Common myeloid progenitor, CD34-positive (primary cell): ENCODE measurements at places on chromosomes 2 and 18.

DNA sequence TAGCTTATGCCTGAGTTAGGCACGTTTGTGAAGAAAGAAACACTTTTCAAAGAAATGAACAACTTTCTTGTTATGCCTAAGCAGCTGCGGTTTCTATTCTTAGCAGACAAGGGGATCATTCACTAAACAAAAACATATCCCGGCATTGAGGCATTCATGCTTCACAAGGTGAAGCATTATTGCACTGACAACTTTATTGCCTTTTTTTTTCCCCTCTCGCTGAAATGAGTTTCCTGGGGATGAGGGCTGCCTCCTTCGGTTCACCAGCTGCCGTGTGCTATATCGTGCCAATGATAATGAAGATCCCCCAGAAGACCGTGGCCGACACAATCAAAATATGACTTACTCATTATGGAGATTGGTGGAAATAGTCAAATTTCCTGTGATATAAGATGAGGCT, 288.2 kb upstream of the ST6GAL2 start:
- no peaks in the 10 kb centered on the region for H3K36me3 ChIP-seq
- H3K4me3 ChIP-seq, result no peak overlapping the region
- DNase-seq, result no peak
- H3K27me3 ChIP-seq, result no peaks in the 10 kb centered on the region

DNA sequence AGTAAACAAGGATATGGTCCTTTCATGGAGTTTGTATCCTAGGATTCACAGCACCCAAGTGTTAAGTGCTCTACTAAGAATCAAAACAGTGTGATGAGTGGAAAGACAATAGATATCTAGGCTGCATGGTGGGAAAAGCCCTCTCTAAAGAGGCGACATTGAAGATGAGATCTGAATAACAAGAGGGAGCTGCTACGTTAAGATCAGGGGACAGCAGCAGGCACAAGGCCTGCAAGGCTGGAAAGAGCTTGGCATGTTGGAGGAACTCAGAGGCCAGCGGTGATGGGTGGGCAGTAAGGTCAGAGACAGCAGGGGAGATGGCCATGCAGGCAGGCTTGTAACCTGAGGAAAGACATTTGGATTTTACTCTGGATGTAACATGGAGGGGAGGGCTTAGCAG, 177.5 kb downstream of the GFPT1 start:
- no peaks in the 10 kb centered on the region for H3K4me1 ChIP-seq
- no peak overlapping the region for H3K27ac ChIP-seq
- no peaks in the 10 kb centered on the region for H3K36me3 ChIP-seq
- H3K27me3 ChIP-seq, result no peaks in the 10 kb centered on the region
- no peak overlapping the region for H3K4me3 ChIP-seq

DNA sequence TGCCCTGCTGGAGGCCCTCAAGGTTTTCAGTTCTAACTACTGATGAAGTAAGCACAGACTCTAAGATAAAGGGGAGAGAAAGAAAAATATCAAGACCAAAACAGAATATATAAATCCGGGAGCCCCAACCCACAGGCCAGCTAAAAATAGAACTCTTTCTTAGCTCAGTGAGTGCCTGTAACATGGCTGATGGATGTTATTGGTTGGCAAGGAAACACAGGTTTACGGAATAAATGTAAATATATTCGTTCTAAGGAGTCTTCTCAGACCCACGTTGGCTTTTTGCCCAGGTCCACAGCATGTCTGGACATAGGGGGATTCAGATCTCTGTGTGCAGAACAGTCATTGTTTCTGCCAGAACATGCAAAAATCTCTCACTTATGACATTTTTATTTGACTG, 139.0 kb upstream of the SERPINE2 start:
- no peak overlapping the region for H3K4me3 ChIP-seq
- DNase-seq, result no peak
- H3K27ac ChIP-seq, result no peak overlapping the region
- no peaks in the 10 kb centered on the region for H3K36me3 ChIP-seq

DNA sequence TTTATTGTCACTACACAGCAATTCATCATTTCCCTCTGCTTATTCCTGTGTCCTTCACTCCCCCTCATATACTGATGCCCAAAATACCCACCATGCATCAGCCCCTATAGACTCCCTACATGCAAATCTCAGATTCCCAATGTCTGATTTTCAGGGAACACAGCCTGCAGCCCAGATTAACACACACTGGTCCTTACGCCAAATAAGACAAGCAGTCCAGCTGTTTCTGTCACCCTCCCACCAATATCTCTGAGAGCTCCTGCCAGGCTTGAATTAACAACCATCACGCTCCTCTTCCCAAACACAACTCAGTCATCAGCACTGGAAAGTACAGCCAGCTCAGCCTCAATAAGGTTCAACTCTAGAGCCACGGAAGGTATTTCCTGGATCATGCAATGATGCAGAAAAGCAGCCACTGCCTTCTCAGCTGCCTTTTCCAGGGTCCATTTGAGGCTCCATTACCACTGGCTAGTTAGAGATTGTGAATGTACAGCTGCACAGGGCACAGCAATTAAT, 39.0 kb upstream of the SLC35F5 start:
- no peaks in the 10 kb centered on the region for H3K27me3 ChIP-seq
- no peak overlapping the region for H3K27ac ChIP-seq
- no peaks in the 10 kb centered on the region for H3K4me1 ChIP-seq
- H3K4me3 ChIP-seq, result no peak overlapping the region

DNA sequence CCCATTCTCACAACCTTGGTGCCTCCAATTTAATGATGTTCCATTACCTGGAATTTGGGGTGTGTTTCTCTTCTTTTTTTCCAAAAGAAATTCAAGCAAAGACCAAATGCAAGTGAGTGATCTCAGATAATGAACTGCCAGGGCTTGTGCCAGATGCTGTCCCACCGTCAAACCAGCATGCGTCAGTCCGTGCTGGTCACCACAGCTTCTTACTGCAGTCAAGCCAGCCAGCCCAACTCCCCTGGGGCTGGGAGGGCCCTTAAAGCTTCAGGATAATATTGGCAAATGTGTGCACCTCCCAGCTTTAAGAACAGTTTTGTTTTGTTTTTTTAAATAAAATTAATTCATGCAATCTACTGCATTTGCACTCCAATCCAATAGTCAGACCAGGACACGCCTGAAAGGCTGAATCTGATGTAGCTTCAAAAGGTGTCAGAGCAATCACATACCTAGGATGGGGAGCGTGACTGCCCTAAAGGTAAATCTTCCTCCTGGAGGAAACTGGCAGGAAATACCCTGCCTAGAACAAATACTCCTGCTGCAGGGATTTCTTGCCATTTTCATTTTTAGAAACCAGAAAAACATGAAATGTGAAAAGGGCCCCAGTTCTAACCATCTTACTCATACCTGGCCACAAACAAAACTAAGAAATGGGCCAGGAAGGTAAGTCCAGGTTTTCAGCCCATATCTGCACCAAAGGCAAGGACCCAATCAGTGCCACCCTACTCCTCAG, 26.8 kb upstream of the SP3 start:
- no peak for DNase-seq
- peaks cover 2% of the 10 kb centered on the region for H3K4me1 ChIP-seq
- no peaks in the 10 kb centered on the region for H3K27me3 ChIP-seq
- H3K36me3 ChIP-seq, result no peaks in the 10 kb centered on the region
- H3K27ac ChIP-seq, result no peak overlapping the region

- H3K4me3 ChIP-seq, result no peak overlapping the region
- DNase-seq, result no peak
- no peak overlapping the region for H3K27ac ChIP-seq
- H3K36me3 ChIP-seq, result no peaks in the 10 kb centered on the region
- no peaks in the 10 kb centered on the region for H3K4me1 ChIP-seq
These were observed 50.3 kb downstream of the RPL37A start for GRCh38 chr2:216548901-216549331.

DNA sequence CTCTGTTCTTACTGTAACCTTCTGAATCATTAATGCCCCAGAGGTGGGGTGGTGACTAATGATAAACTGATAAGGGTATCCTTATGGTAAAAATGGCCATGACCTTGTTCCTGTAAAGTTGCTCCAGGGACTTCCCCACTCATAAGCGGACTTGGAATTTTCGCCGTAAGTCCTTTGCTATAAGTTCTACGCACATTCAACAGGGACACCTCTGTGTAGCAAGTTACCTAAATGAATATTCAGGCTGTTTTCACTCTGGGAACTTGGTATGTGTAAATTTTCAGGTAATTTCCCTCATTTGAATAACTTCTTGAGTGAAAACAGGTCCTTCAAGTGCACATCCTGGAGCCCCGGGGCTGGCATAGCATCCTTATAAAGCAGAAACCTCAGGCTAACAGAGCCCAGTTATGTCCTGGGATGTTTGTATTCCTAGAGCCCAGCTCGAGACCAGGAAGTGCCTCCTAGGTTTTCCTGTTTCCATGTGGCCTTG, 9.4 kb upstream of the AGFG1 start:
- no peak overlapping the region for H3K4me3 ChIP-seq
- no peak overlapping the region for H3K27ac ChIP-seq
- no peak for DNase-seq
- H3K27me3 ChIP-seq, result peaks cover 8% of the 10 kb centered on the region
- H3K36me3 ChIP-seq, result no peaks in the 10 kb centered on the region

GRCh38 chr2:146129231-146129630, 1609.3 kb upstream of the ZEB2 start:
- no peaks in the 10 kb centered on the region for H3K27me3 ChIP-seq
- no peak for DNase-seq
- no peaks in the 10 kb centered on the region for H3K4me1 ChIP-seq
- no peaks in the 10 kb centered on the region for H3K36me3 ChIP-seq
- no peak overlapping the region for H3K4me3 ChIP-seq
- H3K27ac ChIP-seq, result no peak overlapping the region

- H3K27me3 ChIP-seq, result no peaks in the 10 kb centered on the region
- no peak overlapping the region for H3K4me3 ChIP-seq
- no peak overlapping the region for H3K27ac ChIP-seq
- no peaks in the 10 kb centered on the region for H3K36me3 ChIP-seq
- H3K4me1 ChIP-seq, result peaks cover 17% of the 10 kb centered on the region
These were observed 105.6 kb upstream of the ST3GAL5 start for GRCh38 chr2:85994421-85994777.

DNA sequence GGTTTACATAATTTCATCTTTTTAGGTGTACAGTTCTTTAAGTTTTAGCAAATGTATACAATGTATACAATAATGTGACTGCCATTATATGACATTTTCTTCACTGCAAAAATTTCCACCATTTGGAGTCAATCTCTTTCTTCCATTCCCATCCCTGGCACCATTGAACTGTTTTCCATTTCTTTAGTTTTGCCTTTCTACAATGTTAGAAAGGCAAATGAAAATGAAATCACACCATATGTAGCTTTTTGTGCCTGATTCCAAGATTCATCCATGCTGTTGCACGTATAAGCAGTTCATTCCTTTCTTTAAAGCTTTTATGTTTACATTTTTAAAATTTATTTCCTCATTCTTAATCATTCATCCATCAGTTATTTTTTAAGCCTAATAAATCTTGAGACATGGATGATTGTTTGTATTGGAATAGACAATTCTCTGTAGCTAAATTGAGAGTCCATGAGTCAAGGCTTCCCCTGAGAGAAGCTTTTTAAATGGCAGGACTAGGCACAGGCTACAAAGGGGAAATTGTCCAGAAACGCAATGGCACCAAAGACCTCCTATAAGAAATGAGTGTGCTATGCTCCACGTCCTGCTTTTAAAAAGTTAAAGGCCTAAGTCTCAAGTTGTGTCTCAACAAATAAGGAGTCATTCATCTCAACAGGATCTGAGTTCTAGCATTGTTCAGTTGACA, 8.7 kb upstream of the COL5A2 start:
- no peaks in the 10 kb centered on the region for H3K27me3 ChIP-seq
- no peaks in the 10 kb centered on the region for H3K36me3 ChIP-seq
- no peaks in the 10 kb centered on the region for H3K4me1 ChIP-seq
- no peak for DNase-seq
- H3K4me3 ChIP-seq, result no peak overlapping the region

DNA sequence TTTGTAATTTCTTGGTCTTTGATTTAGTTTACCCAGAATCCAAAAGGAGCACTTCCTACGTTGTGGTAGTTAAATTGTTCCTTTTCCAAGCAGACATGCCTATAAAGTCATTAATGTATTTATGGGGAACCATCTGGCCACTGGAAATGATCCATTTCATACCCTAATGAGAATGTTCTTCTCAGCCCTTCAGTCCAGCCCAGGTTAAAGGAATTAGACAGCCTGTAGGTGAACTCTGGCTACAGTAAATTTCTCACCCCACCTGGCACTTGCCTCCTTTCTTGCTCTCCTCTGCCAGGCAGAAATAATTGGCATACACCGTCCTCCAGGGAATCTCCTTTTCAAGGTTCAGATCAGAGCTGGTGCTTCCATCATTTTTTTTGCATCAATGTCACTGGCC, 121.1 kb downstream of the SETBP1 start:
- H3K27ac ChIP-seq, result no peak overlapping the region
- no peak overlapping the region for H3K4me3 ChIP-seq
- DNase-seq, result no peak
- H3K36me3 ChIP-seq, result no peaks in the 10 kb centered on the region
- H3K27me3 ChIP-seq, result no peaks in the 10 kb centered on the region

DNA sequence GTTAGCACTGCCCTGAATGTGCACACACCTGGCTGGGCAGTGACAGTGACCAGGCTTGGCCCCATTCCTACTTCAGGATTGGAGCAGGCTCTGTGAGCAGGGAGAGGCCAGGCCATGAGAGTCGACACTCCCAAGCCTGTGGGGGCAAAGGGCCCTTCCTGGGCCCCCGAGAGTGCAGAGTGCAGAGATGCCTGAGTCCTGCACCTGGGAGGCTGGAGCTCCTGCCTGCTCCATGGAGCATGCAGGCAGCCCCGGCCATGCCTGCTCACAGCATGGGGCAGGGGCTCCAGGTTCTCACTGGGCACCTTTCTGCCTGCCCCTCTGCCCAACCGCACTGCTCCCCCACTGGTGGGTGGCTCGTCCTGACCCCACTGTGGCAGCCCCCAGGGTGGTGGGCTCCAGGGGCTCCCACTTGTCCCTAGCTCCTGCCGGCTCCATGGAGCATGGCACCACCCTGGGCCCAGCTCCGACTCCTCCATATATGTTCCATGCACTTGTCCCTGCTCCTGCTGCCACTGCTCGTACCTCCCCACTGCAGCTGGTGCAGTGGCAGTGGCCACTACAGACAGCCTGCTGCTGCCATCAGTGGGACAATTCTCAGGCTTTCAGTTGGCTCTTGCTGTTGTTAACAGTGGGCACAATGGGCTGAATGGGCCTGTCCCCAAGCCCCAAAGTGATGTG, 282.0 kb downstream of the RPRM start:
- H3K4me1 ChIP-seq, result no peaks in the 10 kb centered on the region
- no peak for DNase-seq
- H3K27me3 ChIP-seq, result no peaks in the 10 kb centered on the region
- H3K4me3 ChIP-seq, result no peak overlapping the region

GRCh38 chr2:99338029-99338585, 918 bp downstream of the EIF5B start:
- DNase-seq, result peak; percentile 59
- H3K4me1 ChIP-seq, result peaks cover 20% of the 10 kb centered on the region
- H3K36me3 ChIP-seq, result no peaks in the 10 kb centered on the region
- H3K27ac ChIP-seq, result peak overlapping the region; percentile 80
- peak overlapping the region; percentile 90 for H3K4me3 ChIP-seq

DNA sequence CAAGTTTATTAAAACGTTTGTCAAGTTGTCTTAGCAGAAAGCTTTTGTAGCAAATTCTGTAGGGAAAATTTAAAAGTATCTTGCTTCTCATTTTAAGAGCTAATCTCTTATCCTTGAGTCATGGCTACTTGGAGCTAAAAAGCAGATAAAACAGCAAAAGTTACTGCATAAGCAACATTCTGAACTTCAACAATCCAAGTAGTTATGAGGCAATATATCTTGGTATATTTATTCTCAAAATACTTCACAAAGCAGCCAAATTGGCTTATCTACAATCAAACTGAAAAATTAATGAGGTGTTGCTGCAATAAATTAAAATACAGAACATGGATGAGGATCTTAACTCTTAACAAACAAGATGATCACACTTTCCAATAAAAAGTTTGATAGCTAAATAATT, 306.5 kb downstream of the PIEZO2 start:
- peaks cover 3% of the 10 kb centered on the region for H3K4me1 ChIP-seq
- H3K36me3 ChIP-seq, result no peaks in the 10 kb centered on the region
- H3K27me3 ChIP-seq, result no peaks in the 10 kb centered on the region
- H3K27ac ChIP-seq, result no peak overlapping the region
